ENCODE measurements at places on chromosomes 2 and 18. TPM values are rescaled to one million over a fixed set of nuclear protein-coding genes. Genes with fewer than 3 reads are reported as not detected.

Gene DOCK10
- 12.6 TPM for total RNA-seq

Gene UGT1A10
- 1.0 TPM for total RNA-seq

Gene NR4A2
- total RNA-seq, result 1.8 TPM

Gene ELOA2
- not detected for total RNA-seq

Gene PTMA
- 801 TPM for total RNA-seq

Gene ZNF892
- total RNA-seq, result 5.6 TPM

Gene MC4R
- 0.27 TPM for total RNA-seq

Gene TWIST2
- 17.7 TPM for total RNA-seq

Gene SERPINB10
- not detected for total RNA-seq

Gene ZBTB7C
- total RNA-seq, result 7.8 TPM

Gene DOK6
- total RNA-seq, result 2.8 TPM

Gene CELF4
- total RNA-seq, result 0.81 TPM
